ENCODE measurements at places on chromosomes 6 and 20.
A peak's percentile ranks its signal among the peaks of the same experiment; 100 is the strongest.

GRCh38 chr6:41271901-41272395, 14.5 kb downstream of the TREM1 start:
- DNase-seq, result no peak

DNA sequence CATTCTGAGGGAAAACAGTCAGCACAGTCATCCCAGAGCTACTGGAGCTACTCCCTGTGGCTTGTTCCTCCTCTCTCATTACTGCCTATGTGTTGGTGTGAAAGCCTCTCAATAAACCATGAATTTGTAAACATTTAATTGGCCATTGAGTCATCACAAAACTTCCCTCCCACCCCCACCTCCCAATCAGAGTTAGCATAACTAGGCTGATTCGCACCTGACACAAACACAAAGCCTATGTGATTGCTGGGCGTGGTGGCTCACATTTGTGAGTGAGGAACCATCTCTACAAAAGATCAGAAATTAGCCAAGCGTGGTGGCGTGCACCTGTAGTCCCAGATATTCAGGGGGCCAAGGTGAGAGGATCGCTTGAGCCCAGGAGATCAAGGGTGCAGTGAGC, 17.1 kb upstream of the SNTA1 start:
- peak; percentile 90 for DNase-seq

DNA sequence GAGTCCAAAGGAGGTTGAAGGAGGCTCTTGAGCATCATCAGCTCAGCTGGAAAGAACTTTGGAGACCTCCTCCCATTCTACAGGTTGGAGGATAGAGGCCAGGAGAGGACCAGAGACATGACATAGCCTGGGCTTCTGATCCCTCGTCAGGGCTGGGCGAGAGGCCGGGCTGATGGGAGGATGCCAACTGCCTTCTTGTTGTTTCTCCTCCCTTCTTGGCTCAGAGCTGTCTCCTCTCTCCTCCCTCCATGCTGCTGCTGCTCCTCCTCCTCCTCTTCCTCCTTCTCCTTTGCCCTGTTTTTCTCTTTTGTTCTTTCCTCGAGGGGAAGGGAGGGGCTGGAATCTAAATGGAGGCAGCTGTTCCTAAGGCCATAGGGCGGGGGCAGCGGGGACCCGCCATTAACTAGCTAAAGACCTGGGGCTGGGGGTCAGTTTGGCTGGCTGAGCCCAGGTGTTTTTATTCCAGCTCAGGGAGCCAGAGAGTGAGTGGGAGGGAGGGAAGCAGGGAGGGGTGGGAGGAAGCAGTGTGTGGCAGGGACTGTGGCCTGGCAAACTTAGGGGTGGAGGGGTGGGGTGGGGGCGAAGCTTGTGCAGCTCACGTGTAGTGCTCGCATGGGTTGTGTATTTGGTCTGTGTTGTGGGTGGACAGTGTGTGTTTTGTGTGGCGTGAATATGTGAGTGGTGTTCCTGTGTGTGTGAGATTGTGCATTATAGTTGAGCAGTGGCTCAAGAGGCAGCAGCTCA, 84.8 kb downstream of the CD40 start:
- peak; percentile 92 for DNase-seq

DNA sequence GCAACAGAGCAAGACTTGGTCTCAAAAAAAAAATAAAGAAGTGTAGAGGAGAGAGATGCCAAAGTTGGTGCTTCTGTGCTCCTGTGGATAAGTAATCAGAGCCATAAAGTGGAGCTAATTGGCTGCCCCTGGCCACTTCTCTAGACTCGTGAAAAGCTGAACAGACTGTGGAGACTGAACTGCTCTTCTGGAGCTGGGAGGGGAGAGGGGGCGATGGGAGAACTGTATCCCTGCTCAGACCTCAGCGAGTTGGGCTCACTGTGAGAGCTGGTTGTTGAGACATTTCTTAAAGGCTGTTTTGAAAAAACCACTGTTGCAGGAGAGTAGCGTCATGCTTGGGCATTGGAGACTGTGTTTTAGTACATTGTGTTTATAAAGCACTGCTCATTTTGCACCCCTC, 125.7 kb downstream of the TCP11 start:
- peak; percentile 22 for DNase-seq

DNA sequence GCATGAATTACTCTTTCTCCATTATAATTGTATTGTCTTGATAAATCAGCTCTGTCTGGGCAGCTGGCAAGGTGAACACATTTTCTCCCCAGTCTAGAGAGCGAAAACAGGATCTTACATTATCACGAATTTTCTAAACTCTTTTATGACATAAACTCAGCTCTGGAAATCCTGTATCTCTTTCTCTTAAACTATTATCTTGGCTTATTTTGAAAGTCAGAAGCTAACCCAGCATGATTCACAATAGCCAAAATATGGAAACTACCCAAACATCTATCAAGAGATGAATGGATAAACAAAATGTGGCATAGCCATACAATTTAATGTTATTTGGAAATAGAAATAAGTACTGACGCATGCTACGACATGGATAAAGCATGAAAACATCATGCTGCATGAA, 25.9 kb upstream of the AGPAT4 start:
- no peak for DNase-seq

- DNase-seq, result peak; percentile 51
Observed at GRCh38 chr20:40265825-40266533, 423.1 kb downstream of the MAFB start.

- DNase-seq, result no peak
Observed at GRCh38 chr6:150456466-150456865, 87.7 kb downstream of the IYD start.

DNA sequence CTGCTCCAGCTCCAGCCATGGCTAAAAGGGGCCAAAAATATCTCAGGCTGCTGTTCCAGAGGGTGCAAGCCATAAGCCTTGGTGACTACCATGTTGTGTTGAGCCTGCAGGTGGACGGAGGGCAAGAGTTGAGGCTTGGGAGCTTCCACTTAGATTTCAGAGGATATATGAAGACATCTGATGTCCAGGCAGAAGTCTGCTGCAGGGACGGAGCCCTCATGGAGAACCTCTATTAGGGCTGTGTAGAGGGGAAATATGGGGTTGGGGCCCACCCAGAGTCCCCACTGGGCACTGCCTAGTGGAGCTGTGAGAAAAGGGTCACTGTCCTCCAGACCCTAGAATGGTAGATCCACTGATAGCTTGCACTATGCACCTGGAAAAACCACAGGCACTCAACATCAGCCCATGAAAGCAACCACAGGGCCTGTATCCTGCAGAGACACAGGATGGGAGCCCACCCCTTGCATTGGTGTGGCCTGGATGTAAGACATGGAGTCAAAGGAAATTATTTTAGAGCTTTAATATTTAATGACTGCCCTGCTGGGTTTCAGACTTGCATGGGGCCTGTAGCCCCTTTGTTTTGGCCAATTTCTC, 70.5 kb downstream of the NINL start:
- no peak for DNase-seq

GRCh38 chr20:57666834-57667157, 43.0 kb downstream of the PMEPA1 start:
- no peak for DNase-seq

GRCh38 chr6:110547266-110547964, 71.0 kb upstream of the SLC22A16 start:
- no peak for DNase-seq

GRCh38 chr6:165854061-165854862, 191.2 kb upstream of the PDE10A start:
- DNase-seq, result no peak

Measured in NCI-H69 (cell line).